Stimulated activated CD4-positive, alpha-beta T cell treated with anti-CD3 and anti-CD28 coated beads, Interleukin-12 subunit alpha, Interleukin-12 subunit beta, amount 100 ng/mL, for 4 hours (primary cell): ENCODE measurements at places on chromosomes 12 and 14.

DNA sequence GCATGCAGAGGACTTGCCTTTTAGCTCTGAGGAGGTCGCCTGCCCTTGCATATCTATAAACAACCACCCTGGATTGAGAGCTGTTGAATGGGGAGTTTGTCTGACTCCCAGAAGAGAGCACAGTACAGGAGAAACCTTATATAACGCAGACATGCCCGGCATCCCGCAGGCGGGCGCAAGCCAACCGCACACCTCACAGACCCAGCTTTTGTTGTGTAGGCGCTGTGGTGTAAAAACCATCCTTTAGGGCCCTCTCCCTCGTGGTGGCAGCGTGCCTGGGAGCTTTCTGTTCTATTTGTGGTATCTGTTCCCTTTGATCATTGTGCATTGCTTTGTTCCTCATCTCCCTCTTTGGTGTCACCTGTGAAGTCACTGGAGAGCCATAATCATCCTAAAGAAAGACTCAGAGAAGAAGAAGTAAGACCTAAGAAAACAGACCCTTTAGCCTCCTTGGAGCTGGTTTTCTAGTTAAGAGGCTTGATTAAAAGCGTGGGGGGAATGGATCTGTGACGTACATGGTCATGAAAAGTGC is 77.7 kb downstream of the ETV6 start:
- peak; percentile 33 for DNase-seq

- DNase-seq: no peak
Observed at GRCh38 chr14:51395361-51395849, 155.4 kb downstream of the TMX1 start.

GRCh38 chr12:77644915-77645605 is 185.6 kb upstream of the NAV3 start:
- no peak for DNase-seq

DNA sequence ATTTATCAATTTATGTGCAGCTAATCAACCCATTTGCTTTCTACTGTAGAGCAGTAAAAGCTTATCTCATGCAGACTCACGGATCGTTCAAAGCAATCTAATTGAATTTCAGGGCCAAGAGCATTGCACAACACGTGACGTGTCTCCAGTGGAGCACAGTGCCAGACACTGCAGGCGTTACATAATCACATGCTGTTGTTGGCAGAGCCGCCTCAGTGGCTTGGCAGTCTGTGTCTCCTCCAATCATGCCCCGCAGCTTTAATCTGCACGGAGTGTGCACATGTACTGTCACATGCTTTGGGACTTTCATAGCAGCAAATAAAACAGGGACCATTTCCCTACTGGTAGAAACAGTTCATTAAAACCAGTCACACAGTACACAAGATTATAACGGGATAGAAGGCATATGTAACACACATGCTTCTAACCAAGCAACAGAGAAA is 309.3 kb downstream of the ITPR2 start:
- no peak for DNase-seq

DNA sequence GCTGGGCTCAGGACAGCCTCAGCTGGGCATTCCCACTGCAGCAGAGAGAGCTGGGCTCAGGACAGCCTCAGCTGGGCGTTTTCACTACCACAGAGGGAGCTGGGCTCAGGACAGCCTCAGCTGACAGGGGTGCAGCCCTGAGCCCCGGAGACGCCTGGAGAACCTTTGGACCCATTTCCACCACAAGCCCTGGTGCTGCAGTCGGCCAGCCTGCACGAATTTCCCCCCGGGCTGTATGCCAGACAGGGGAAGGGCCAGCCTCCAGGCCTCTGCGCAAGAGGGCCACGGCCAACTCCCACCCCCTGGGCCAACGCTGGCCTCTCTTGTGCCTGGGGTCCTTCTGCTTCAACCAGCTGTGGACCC is 2.6 kb upstream of the C14orf180 start:
- no peak for DNase-seq

DNA sequence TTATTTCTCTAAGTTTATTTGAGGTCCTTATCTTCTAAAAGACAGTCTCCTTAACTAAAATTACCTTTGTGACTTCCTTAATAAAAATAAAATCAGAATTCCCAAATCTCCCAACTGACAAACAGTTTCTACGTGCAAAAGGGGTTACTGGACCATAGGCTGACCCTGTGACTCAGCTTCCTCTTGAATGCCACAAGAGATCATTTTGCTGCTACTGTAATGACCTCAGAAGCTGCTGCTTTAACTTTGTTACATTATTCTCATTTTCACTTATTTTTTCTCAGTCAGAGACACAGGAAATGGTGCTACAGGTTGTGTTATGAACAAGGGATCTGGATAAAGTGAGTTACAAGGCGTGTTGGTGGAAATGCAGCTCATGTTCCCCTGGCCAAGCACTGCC is 132.2 kb upstream of the TMTC2 start:
- no peak for DNase-seq

DNA sequence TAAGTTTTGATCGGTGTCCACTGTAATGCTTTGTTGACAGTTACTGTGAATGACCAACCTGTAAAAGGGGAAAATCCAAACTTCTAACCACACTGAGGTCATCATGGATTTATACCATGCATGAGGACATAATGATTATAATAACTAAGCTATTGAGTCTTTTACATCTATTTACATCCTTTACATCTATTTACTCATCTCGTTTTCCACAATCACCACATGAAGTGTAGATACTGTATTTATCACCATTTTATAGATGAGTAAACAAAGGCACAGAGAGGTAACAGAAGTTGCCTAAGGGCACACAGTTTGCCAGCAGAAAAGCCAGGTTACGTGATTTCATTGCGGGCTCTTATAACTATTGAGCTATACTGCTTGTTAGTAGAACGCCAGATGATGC is 27.9 kb upstream of the EID3 start:
- DNase-seq: no peak

GRCh38 chr14:90714811-90715210 is 101.4 kb downstream of the TTC7B start:
- DNase-seq: no peak

GRCh38 chr12:65082406-65082805 is 38.7 kb downstream of the WIF1 start:
- no peak for DNase-seq

DNA sequence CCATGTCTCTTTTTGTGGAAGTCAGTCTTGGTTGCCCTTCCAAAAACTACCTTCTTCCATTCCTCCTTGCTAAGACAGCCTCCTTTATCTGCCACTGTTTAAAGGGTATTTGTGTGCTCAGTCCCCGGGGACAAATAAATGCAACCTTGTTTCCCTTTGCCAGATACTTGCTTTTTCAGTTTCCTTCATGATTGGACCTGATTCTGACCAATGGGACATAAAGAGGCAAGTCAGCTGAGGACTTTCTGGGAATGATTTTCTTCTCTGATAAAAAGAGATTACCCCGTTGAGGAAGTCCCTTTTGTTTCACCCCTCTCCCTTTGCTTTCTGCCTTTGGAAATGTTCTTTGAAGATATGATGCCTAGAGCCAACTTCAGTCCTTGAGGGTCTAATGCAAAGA is 7.4 kb upstream of the TUBA1B start:
- no peak for DNase-seq

DNA sequence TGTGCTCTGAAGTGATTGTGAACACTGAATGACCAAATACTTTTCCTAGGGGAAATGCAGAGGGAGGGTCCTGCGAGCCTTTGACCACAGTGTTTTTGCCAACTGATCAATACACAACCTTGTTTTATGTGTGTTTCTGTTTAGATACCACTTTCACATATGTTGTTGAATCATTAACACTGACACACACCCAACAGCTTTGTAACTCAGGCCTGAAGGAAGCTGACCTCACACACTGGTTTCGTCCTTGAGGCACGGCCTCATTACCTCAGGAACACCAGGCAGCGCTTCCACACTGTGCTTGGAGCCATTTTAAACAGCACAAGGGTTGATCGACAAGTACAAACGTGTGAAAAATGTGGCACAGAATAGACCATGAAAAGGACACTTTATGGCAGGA is 60.0 kb downstream of the PPFIBP1 start:
- DNase-seq: no peak

GRCh38 chr14:97283005-97283403 is 485.8 kb downstream of the VRK1 start:
- DNase-seq: no peak

DNA sequence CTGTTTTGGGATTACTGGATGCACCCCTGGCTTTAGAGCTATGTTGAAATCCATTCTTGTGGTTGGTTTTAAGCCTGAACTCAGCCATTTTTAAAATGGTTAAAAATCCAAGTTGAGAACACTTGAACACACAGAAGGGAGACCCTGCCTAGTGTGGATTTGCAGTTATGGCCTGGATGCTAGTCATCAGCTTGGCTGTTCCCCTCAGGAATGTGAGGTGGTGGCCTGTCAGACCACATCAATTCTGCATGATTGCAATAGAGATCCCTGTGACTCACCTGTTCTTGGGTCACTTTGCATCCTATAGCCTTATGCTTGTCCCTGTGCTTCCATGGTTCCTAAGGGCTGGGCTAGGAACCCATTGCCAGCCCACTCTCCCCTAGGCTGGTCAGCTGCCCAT is 454.1 kb downstream of the ATP23 start:
- DNase-seq: no peak
